ENCODE measurements at places on chromosomes 7 and 10. TPM values are rescaled to one million over a fixed set of nuclear protein-coding genes. Genes with fewer than 3 reads are reported as not detected.

ADAP1 gene
- total RNA-seq: 4.8 TPM

PLXDC2 gene
- total RNA-seq: 25.2 TPM

EMX2 gene
- total RNA-seq: 0.22 TPM

GATA3 gene
- total RNA-seq: 1.0 TPM

OR2A7 gene
- total RNA-seq: 1.4 TPM

NUTM2D gene
- 7.0 TPM for total RNA-seq

C10orf67 gene
- total RNA-seq: 0.33 TPM

STEAP1B gene
- 0.67 TPM for total RNA-seq

NPSR1 gene
- not detected for total RNA-seq

TUBAL3 gene
- total RNA-seq: 0.66 TPM

TPST1 gene
- total RNA-seq: 9.3 TPM

DNAJC9 gene
- 10.5 TPM for total RNA-seq

RNF133 gene
- total RNA-seq: 0.21 TPM

C10orf53 gene
- total RNA-seq: not detected

SLC13A1 gene
- total RNA-seq: not detected

ZNF680 gene
- 24.2 TPM for total RNA-seq

LHPP gene
- total RNA-seq: 18.6 TPM

DENND2A gene
- total RNA-seq: 12.5 TPM

SVIL gene
- 309 TPM for total RNA-seq

MOSPD3 gene
- total RNA-seq: 11.1 TPM

FGF8 gene
- total RNA-seq: not detected

HIF1AN gene
- total RNA-seq: 33.9 TPM

IQUB gene
- 0.58 TPM for total RNA-seq

CHCHD2 gene
- 425 TPM for total RNA-seq

NAT16 gene
- total RNA-seq: not detected

ZNF12 gene
- 18.2 TPM for total RNA-seq
